GM23248 (cell line): ENCODE measurements at places on chromosomes 6 and 20. TPM values are rescaled to one million over a fixed set of nuclear protein-coding genes. Genes with fewer than 3 reads are reported as not detected.

Gene TGM6
- not detected in 2 replicates for total RNA-seq

GRCh38 chr6:45664707-45665106 is 287.0 kb upstream of the SUPT3H start:
- no peaks in the 10 kb centered on the region; the same call in 1 of the 2 replicates for H3K4me1 ChIP-seq
- no peak overlapping the region for H3K4me3 ChIP-seq
- no peak overlapping the region for H3K27ac ChIP-seq
- H3K36me3 ChIP-seq: no peaks in the 10 kb centered on the region

- H3K27ac ChIP-seq: peak overlapping the region; percentile 70
- H3K4me1 ChIP-seq: peaks cover 13% of the 10 kb centered on the region
- no peak overlapping the region for H3K4me3 ChIP-seq
- peaks cover 43% of the 10 kb centered on the region for H3K36me3 ChIP-seq
- DNase-seq: peak; percentile 96
These were observed 81.2 kb downstream of the ASXL1 start for GRCh38 chr20:32439132-32439829.

- DNase-seq: no peak
- H3K4me3 ChIP-seq: no peak overlapping the region
- H3K36me3 ChIP-seq: no peaks in the 10 kb centered on the region
- H3K27me3 ChIP-seq: no peaks in the 10 kb centered on the region
- no peak overlapping the region for H3K27ac ChIP-seq
These were observed 107.8 kb downstream of the OGFRL1 start for GRCh38 chr6:71396410-71396801.

DNA sequence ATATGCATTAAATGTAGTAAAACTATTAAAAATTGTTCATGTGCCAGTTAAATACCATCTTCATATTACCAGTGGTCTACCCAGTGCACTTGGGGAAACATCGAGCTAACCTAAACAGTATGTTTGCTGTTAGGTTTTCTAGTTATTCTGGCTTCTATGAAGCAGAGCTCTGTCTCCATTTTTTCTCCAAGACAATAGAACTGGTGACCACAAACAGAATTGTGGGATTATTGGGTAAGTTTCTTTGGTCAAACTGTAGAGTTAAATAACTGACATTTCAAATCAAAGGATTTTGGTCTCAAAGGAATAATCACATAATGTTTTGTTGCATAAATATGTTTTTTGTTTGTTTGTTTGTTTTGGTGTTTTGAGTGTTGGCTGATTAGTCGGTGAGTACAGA is 40.5 kb upstream of the EDN3 start:
- no peak overlapping the region for H3K27ac ChIP-seq
- DNase-seq: no peak
- no peaks in the 10 kb centered on the region for H3K4me1 ChIP-seq
- H3K36me3 ChIP-seq: no peaks in the 10 kb centered on the region
- no peak overlapping the region for H3K4me3 ChIP-seq

GRCh38 chr6:134663800-134664535 is 285.9 kb downstream of the ALDH8A1 start:
- H3K27me3 ChIP-seq: no peaks in the 10 kb centered on the region
- DNase-seq: no peak
- no peaks in the 10 kb centered on the region for H3K4me1 ChIP-seq
- H3K4me3 ChIP-seq: no peak overlapping the region

GRCh38 chr6:158205169-158205944 is 37.2 kb downstream of the GTF2H5 start:
- DNase-seq: peak; percentile 33
- H3K4me3 ChIP-seq: no peak overlapping the region
- H3K27ac ChIP-seq: no peak overlapping the region
- H3K4me1 ChIP-seq: peaks cover 9% of the 10 kb centered on the region
